ENCODE measurements at places on chromosomes 7 and 10.

- H3K36me3 ChIP-seq, result no peaks in the 10 kb centered on the region
- no peaks in the 10 kb centered on the region for H3K27me3 ChIP-seq
- H3K27ac ChIP-seq, result no peak overlapping the region
- H3K4me1 ChIP-seq, result no peaks in the 10 kb centered on the region
- no peak for DNase-seq
- H3K4me3 ChIP-seq, result no peak overlapping the region
These were observed 139.6 kb upstream of the GPR26 start for GRCh38 chr10:123526356-123527064.

GRCh38 chr7:151408839-151409666 lies 785 bp downstream of the WDR86 start:
- H3K4me3 ChIP-seq, result peak overlapping the region; percentile 54
- H3K27me3 ChIP-seq, result no peaks in the 10 kb centered on the region
- DNase-seq, result no peak
- H3K27ac ChIP-seq, result no peak overlapping the region

GRCh38 chr10:122112625-122113160 lies 123.7 kb downstream of the TACC2 start:
- DNase-seq, result peak; percentile 91
- no peaks in the 10 kb centered on the region for H3K36me3 ChIP-seq
- peaks cover 16% of the 10 kb centered on the region for H3K4me1 ChIP-seq
- H3K4me3 ChIP-seq, result peak overlapping the region; percentile 94
- no peaks in the 10 kb centered on the region for H3K27me3 ChIP-seq

- DNase-seq, result no peak
- H3K4me3 ChIP-seq, result no peak overlapping the region
- H3K27ac ChIP-seq, result no peak overlapping the region
- no peaks in the 10 kb centered on the region for H3K4me1 ChIP-seq
These were observed 62.4 kb upstream of the MKLN1 start for GRCh38 chr7:131265227-131265626.

GRCh38 chr10:6347391-6347951 lies 144.7 kb downstream of the PFKFB3 start:
- H3K4me1 ChIP-seq, result no peaks in the 10 kb centered on the region
- H3K4me3 ChIP-seq, result no peak overlapping the region
- no peak for DNase-seq
- no peaks in the 10 kb centered on the region for H3K27me3 ChIP-seq
- H3K27ac ChIP-seq, result no peak overlapping the region

DNA sequence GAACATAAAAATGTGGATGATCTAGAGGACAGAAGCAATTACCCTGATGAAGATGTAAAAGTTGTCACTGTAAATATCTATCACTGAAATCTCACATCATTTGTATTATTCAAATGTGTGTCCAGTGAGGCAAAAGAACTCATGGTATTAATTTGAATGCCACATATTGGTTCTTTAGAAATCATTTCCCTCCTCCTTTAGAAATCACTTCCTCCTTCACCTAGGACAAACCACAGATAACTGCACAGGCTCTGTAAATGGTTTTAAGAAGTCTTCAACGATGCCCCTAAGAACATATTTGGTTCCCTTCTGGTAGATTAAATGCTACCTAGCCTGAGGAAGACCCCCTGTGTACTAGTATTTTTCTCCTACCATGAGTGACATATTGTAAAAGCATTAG lies 33.1 kb upstream of the ZNF518A start:
- DNase-seq, result no peak
- no peak overlapping the region for H3K27ac ChIP-seq
- peaks cover 2% of the 10 kb centered on the region for H3K27me3 ChIP-seq
- no peak overlapping the region for H3K4me3 ChIP-seq
- peaks cover 14% of the 10 kb centered on the region for H3K4me1 ChIP-seq
- H3K36me3 ChIP-seq, result no peaks in the 10 kb centered on the region

DNA sequence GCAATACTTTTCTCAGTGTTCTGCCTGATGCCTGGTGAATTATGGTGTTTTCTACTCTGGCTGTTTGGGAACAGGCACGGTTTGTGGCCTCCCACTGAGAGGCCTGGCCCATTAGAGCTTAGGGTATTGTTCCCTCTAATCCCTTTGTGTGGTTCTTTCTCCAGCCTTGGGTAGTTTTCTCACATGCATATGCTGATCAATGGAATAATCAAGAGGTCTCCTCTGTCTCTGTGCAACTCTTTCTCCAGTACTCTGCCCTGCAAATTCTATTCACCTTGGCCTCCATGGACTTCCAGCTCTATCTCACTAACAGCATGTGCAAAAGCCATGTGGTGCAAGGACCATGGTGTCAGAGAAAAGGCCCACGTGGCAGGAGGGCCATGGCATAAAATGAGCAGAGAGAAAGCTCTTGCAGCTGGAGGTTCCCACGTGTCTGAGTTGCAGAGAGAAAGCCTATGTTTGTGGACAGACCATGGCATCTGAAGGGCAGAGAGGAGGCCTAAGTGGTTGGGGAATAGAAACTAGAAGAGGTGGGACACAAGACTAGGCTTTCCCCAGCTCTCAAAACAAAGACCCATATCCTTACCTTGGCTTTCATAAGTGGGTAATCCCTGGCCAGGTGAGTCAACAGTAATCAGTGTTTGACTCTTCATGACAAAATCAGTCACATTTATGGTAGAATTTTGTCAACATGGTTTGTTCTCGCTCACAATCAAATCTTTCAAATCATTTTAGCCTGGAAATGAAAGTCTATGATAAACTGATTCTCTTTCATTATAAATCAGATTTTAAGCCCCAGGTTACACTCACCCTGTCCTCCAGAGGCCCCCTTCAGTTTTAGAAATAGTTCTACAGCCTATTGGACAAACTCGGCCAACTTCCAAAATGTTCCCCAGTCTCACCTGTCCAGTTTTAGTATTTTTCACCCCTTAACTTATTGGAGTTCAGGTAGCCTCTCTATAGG lies 17.3 kb downstream of the OPALIN start:
- no peak overlapping the region for H3K4me3 ChIP-seq
- no peak for DNase-seq
- H3K27ac ChIP-seq, result no peak overlapping the region
- no peaks in the 10 kb centered on the region for H3K36me3 ChIP-seq
- H3K27me3 ChIP-seq, result no peaks in the 10 kb centered on the region
- no peaks in the 10 kb centered on the region for H3K4me1 ChIP-seq

GRCh38 chr7:91050677-91051076 lies 213.6 kb upstream of the FZD1 start:
- H3K27ac ChIP-seq, result no peak overlapping the region
- H3K36me3 ChIP-seq, result no peaks in the 10 kb centered on the region
- H3K27me3 ChIP-seq, result no peaks in the 10 kb centered on the region
- no peak overlapping the region for H3K4me3 ChIP-seq
- no peak for DNase-seq

GRCh38 chr7:110224643-110225042 lies 866.3 kb upstream of the LRRN3 start:
- no peak overlapping the region for H3K27ac ChIP-seq
- DNase-seq, result no peak
- no peak overlapping the region for H3K4me3 ChIP-seq
- H3K27me3 ChIP-seq, result no peaks in the 10 kb centered on the region

DNA sequence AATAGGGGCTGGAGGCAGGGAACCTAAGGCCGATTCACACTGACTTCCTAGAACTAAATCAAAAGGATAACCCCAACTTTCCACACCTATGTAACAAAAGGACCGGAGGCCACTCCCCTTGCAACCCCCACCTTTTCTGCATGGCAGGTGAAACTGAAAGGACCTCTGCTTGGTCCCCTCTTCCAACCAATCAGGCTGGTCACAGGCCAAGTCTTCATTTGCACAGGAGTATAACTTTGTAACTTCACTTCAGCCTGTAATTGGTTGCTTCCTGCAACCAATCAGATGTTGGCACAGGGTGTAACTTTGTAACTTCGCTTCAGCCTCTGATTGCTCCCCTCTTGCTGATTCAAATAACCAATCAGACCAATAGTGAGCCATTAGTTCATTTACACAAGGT lies 190.0 kb downstream of the FAM107B start:
- DNase-seq, result no peak
- H3K27ac ChIP-seq, result peak overlapping the region; percentile 76
- H3K4me1 ChIP-seq, result peaks cover 92% of the 10 kb centered on the region
- no peak overlapping the region for H3K4me3 ChIP-seq

GRCh38 chr10:100670368-100670767 lies 75.0 kb upstream of the PAX2 start:
- 0 out of 2 replicates have a peak, but pooled peaks cover 8% of the 10 kb centered on the region for H3K4me1 ChIP-seq
- H3K36me3 ChIP-seq, result no peaks in the 10 kb centered on the region
- no peak for DNase-seq
- no peak overlapping the region for H3K27ac ChIP-seq

DNA sequence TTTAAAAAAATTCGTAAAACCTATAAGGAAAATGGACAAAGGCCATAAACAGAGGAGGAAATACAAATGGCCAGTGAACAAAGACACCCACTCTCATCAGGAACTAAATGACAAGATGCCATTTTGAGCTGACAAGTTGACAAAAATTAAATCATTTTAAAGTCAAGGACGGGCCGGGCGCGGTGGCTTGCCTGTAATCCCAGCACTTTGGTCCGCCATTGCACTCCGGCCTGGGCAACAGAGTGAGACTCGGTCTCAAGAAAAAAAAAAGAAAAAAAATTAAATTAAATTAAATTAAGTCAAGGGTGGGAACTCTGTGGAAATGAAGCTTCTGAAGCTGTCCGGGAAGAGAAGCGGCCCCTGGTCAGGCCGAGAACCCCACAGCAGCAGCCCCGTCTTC lies 1.2 kb upstream of the NOM1 start:
- H3K4me3 ChIP-seq, result no peak overlapping the region
- H3K36me3 ChIP-seq, result peaks cover 2% of the 10 kb centered on the region
- H3K27me3 ChIP-seq, result no peaks in the 10 kb centered on the region
- no peak overlapping the region for H3K27ac ChIP-seq
- H3K4me1 ChIP-seq, result peaks cover 4% of the 10 kb centered on the region
- DNase-seq, result no peak

- no peak overlapping the region for H3K4me3 ChIP-seq
- no peak for DNase-seq
- peak overlapping the region; percentile 58 for H3K27ac ChIP-seq
- no peaks in the 10 kb centered on the region for H3K27me3 ChIP-seq
- H3K36me3 ChIP-seq, result peaks cover 1% of the 10 kb centered on the region
These were observed 91.3 kb downstream of the AVL9 start for GRCh38 chr7:32586291-32587221.

DNA sequence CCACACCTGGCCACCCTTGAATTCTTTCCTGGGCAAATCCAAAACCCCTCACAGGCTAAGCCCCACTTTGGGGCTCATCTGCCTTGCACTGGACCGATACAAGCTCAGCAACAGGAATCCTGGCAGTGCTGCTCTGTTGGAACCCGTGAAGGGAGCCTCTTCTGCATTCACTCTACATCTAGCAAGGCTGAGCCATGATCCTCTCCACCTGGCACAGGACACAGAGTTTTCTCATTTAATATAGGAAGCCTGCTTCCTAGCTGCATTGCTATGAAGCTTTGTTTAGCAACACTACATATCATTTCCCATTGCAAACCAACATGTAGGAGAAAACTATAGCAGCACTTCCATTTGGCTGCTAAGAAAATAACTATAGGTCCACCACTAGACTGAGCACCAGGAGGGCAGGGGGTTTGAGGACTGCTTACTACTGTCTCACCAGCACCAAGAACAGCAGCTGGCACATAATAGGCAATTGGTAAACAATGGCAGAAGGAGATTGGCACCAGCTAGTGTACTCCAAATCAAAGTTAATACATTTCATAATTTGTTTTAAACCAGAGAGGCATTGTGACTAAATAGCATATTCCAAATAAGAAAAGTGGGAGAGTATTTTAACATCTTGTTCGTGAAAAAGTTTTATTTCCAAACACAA lies 56.1 kb downstream of the CPVL start:
- DNase-seq, result no peak
- H3K4me3 ChIP-seq, result no peak overlapping the region
- H3K27me3 ChIP-seq, result no peaks in the 10 kb centered on the region
- H3K36me3 ChIP-seq, result no peaks in the 10 kb centered on the region
- no peaks in the 10 kb centered on the region for H3K4me1 ChIP-seq
- H3K27ac ChIP-seq, result no peak overlapping the region

GRCh38 chr10:21515361-21516241 lies 9.9 kb downstream of the SKIDA1 start:
- peak overlapping the region; percentile 71 for H3K4me3 ChIP-seq
- H3K36me3 ChIP-seq, result no peaks in the 10 kb centered on the region
- peak overlapping the region; percentile 80 for H3K27ac ChIP-seq
- H3K27me3 ChIP-seq, result no peaks in the 10 kb centered on the region
- DNase-seq, result no peak

DNA sequence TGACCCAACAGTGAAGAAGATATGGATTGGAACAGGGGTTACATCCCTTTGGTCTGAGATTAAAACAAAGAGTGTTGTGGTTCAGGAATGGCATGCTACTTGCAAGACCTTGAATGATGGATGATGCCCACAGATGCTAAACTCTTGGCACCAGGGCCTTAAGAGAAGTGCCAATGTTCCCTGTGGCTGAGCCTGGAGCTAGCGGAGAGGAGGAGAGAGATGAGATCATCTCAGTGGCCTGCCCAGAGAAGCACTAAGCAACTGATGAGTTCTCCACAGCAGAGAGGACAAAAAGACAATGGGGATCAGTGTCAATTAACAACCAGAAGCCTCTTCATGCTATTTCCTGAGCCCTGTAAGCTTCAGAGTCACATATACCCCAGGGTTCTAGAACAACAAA lies 97.8 kb downstream of the ELAPOR2 start:
- H3K27me3 ChIP-seq, result no peaks in the 10 kb centered on the region
- H3K36me3 ChIP-seq, result no peaks in the 10 kb centered on the region
- no peak overlapping the region for H3K27ac ChIP-seq
- H3K4me1 ChIP-seq, result no peaks in the 10 kb centered on the region
- no peak for DNase-seq

- no peaks in the 10 kb centered on the region for H3K27me3 ChIP-seq
- no peak overlapping the region for H3K4me3 ChIP-seq
- no peaks in the 10 kb centered on the region for H3K4me1 ChIP-seq
- no peak for DNase-seq
- no peaks in the 10 kb centered on the region for H3K36me3 ChIP-seq
- H3K27ac ChIP-seq, result no peak overlapping the region
These were observed 188.6 kb upstream of the LYZL2 start for GRCh38 chr10:30818010-30818660.

- H3K4me1 ChIP-seq, result no peaks in the 10 kb centered on the region
- no peak overlapping the region for H3K4me3 ChIP-seq
- DNase-seq, result no peak
These were observed 89.8 kb upstream of the PPP2R2D start for GRCh38 chr10:131810805-131811629.

DNA sequence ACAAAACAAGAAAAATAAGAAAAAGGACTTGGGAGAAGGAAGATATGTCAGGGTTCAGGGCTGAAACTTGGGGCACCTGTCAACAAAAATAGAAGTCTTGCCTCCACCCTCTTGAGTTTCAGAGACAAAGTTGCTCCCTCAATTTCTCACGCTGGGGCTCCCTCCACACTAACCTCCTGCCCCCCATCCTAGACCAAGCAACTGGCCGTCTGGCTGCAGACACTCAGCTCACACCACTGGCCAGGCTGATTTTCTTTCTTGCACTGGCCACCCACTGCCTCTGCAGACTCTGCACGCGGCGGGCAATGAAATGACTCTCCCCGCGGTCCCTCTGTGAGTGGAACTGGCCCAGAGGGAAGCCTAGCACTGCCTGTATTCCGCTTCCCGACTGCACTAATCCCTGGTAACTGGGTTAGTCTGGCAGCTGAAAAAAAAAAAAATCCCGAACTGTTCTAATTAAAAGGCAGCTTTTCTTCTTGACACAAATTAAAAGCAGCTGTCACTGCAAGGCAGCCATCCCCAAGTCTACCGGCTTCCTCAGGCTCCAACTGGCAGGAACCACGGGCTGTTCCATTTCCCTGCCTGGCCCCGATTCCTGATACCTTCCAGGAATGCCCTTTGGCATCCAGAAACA lies 83.5 kb downstream of the SPDYE5 start:
- H3K27me3 ChIP-seq, result no peaks in the 10 kb centered on the region
- no peaks in the 10 kb centered on the region for H3K4me1 ChIP-seq
- H3K4me3 ChIP-seq, result no peak overlapping the region
- H3K36me3 ChIP-seq, result no peaks in the 10 kb centered on the region
- H3K27ac ChIP-seq, result no peak overlapping the region
- no peak for DNase-seq
